ENCODE measurements at places on chromosomes 16 and 17. TPM values are rescaled to one million over a fixed set of nuclear protein-coding genes. Genes with fewer than 3 reads are reported as not detected.

CDRT15L2 gene
- total RNA-seq = not detected

FAM20A gene
- total RNA-seq = not detected

CPNE7 gene
- 6.0 TPM for total RNA-seq

SERPINF2 gene
- 0.08 TPM for total RNA-seq

TNFRSF13B gene
- 0.31 TPM for total RNA-seq

NUPR1 gene
- total RNA-seq = not detected

ZNF469 gene
- total RNA-seq = 1.3 TPM

SPN gene
- total RNA-seq = 122 TPM

TEKT1 gene
- total RNA-seq = not detected

- no peak for DNase-seq
Observed at GRCh38 chr16:71952825-71953224, 47.4 kb downstream of the PKD1L3 start.

DNA sequence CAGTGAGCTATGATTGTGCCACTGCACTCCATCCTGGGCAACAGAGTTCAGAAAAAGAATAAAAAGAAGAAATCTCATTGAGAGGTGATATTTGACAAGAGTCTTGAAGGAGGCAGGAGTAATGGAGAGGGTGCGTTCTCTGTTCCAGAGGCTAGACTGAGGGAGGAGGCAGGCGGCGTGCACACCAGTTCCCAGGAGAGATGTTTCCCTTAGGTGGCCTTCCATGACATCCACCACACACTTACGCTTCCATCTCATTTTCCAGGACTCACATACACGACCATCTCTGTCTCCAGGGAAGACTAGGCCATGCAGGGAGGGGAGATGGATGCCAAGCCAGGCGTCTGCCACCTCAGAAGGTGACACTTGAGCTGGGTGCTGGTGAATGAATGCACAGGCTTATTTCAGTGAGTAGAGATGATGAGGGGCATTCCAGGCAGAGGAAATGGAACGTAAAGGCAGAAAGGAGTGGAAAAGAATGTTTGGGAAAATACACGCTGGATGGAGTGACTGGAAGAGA lies 25.3 kb upstream of the N4BP1 start:
- DNase-seq = no peak

- DNase-seq = peak; percentile 59
Observed at GRCh38 chr16:74695450-74696422, 4.9 kb downstream of the MLKL start.

DNA sequence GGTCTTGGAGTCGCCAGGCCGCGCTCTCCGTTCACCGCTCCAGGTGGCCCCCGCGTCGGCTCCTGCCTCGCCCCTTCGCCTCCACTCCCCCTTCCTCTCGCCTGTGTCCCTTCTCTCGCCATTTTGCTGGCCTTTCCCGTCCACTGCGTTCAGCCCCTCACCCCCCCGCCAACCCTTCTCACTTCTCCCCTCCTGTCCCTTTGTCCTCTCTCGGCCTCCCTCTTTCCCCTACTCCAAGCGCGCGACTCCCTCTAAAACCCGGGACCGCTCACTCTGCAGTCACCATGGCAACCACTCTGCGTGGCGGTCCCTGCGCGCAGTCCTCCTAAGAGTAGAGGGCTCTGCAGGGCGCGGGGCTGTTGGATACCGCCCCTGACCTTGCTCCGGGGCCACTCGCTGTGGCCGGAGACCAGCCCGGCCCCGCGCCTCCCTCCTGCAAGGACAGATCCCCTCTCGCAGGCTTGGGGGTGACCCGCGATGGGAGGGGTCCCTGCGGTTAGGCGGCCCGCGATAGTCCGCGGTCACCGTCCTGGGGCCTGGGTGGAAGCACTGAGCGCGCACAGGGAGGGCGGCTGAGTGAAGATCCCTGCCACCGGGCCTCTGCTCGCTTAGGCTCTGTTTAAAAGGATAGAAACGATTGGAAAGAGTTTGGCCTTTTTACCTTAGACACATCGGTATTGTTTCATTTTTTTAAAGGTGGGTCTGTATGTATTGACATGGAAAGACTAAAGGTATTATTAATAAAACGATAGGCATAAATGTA lies 454 bp downstream of the CCDC40 start:
- peak; percentile 43 for DNase-seq

- DNase-seq = no peak
Observed at GRCh38 chr17:34533806-34534527, 45.4 kb upstream of the TMEM132E start.

DNA sequence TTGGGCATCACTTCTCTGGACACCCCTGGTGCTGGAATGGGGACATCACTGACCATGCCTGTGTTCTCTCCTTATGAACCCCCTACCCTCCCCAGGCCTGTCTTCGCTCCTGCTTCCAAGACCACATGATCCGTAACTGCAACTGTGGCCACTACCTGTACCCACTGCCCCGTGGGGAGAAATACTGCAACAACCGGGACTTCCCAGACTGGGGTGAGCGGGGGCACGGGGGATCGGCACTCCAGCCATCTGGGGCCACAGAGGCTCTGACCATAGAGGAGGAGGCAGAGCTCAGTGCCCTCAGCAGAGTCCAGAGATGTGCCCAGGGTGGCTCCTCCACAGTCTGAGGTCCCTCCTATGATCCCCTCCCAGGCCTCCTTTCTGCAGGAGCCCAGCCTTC lies 73.5 kb downstream of the SCNN1B start:
- no peak for DNase-seq

DNA sequence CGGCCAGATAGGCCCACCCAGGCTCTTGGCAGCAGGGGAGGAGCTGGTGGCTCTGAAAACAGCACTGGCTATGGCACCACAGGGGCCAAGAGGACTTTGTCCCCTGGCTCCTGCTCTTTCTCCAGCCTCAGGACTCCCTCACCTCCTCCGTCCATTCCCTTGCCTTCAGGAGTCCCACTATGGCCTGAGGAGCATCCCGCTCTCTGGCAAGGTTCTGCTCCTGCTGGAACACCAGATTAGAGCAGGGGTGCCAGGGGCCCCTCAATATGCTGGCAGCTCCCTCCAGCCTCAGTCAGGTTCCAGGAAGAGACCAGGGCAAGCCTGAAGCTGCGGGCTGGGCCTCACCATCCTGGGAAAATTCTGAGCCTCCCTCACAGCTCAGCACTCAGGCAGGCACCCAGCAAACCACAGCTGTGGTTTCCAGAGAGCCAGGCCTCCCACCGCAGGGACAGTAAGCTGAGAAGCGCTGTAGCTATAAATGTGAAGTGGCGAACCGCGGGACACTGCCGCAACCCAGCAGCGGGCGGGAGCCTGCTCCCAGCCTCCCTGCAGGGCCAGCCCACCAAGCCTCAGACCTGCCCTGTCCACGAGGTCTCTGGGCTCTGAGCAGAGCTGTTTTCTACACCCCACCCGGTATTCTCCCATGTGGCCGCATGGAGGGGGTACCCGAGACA lies 25.7 kb downstream of the C17orf100 start:
- DNase-seq = no peak

GRCh38 chr16:61243954-61244353 lies 792.3 kb downstream of the CDH8 start:
- no peak for DNase-seq

DNA sequence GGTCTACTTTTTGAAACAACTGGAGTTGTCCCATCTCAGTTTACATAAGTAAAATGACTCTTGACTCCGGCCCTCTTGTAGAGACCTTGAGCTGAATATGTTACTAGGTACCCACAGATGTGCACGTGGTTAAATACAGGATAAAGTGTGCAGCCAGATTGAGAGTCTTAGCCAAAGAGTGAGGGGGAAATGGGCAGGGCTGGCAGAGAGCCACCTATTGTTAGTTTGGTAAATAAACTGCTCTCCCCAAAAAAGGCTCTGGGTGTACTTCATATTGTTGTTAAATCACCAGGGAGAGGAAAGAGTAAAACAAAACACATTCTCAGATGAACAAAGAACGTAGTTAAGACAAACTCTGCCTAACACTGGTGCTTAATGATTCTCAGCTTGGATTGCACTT lies 20.3 kb downstream of the G6PC1 start:
- no peak for DNase-seq

DNA sequence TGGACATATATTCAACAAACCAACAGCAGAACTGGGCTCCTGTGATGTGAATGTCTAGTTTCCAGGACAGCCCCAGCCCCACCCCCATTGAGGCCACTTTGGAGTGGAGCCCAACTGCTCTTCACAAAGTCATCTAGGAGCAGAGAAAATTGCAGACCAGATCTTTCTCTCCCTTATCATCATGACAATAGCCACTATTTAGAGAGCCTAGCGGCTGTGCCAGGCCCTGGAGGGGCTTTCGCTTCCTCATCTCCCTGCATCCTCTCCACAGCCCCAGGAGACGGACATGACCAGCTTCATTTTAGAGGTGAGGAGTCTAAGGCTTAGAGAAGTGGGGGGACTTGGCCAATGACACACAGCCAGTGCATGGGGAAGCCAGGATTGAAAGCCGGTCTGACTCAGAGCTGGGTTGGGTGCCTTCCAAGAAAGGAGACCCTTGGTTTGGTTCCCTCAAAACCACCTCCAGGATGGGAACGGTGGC lies 1.4 kb downstream of the PRSS8 start:
- DNase-seq = no peak

- DNase-seq = no peak
Observed at GRCh38 chr17:35900280-35900679, 20.1 kb upstream of the CCL5 start.

DNA sequence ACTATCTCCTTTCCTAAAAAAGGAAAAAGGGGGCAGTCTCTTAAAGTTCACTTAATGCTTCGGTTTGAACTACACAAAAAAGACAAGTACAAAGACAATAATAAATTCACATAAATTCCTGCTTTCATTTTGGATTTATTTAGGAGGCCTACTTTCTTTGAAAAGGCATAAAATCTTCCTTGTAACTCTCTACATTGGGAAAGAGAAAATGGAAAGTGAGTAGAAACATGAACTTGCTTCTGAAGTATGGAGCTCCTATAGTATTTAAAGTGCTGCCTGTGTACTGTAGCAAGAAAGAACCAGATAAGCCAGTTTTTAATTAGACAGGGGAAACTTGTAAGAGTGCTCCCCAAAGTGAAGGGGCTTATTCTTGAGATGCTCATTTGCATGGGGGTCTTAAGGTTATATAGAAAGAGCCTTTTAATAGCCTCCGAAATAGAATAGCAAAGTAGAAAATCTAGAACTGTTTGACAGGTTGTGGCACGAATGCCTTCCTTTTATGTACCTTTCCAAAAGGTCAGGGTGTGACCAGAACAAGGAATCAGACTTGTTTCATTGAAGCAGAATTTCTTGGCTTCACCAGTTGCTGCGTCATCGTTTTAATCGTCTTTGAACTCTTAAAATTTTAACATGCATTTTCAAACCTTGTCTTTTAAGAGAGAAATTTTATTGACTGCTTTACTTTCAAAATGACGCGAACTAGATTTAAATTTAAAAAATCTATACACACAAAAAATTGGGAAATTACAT lies 12.9 kb downstream of the GAN start:
- DNase-seq = no peak

DNA sequence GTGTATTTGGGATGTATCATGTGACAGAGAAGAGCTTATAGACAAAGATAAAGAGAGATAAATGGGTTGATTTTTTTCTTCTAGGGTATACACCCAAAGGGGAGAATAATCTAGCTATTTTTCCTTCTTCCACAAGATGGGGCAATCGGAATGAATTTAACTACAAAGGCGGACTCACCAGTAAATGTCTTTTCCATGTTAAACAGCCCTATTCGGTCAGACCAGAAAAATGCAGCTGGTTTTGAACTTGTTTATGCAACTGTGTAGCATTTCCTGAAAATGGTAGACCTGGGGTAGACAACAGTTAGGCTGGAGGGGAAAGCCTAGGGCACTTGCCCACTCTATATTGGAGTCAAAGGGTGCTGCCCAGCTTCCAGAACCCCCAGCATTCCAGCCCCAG lies 477.1 kb downstream of the TOX3 start:
- no peak for DNase-seq

GRCh38 chr17:7475764-7476422 lies 3.5 kb downstream of the ZBTB4 start:
- no peak for DNase-seq

DNA sequence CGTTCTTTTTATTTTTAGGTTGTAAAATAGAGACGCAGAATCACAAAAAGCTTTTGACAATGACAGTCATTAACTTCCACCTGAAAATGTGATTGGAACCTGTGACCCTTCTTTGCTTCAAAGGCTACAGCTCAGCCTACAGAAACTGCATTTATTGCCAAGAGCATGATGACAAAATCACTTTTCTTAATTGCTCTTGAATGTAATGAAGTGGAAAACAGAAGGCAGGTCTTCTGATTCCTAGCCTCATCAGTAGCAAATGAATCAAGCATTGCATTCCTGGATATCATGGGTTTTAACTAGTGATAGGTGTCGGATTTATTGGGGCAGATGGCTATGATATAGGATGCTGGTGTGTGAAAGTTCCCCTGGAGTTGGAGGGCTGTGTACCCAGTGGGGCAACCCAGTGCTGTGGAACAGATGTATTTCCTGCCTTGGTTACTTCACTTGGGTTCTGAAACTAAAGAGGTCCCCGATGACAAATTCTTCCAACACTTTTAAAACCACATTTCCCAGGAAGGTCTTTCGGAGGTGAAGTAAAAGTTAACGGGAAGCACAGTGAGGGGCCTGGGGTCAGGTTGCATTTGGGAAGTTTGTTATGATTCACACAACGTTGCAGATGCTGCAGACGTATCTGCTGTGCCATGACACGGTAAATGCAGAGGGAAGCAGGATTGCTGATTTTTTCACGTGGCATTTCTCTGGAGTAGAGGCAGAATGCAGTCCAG lies 127.5 kb downstream of the HS3ST3A1 start:
- DNase-seq = no peak

DNA sequence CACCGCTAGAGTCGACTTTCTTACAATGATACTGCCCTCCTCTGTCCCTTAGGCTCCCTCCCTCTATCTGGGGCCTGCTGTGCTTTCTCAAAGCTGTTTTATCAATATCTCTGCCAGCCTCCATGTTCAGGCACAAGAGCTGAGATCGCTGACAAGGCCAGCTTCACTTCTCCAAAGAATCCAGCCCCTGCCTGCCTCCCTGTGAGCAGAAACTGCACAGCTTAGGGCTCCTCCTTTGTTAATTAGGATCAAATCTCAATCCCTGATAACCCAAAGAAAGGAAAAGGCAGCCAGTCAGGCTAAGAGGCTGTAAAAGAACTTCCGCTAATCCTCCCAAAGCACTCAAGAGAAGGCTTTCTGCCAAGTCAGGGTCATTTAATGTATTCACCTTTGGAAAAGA lies 616.0 kb upstream of the CDH11 start:
- DNase-seq = no peak

DNA sequence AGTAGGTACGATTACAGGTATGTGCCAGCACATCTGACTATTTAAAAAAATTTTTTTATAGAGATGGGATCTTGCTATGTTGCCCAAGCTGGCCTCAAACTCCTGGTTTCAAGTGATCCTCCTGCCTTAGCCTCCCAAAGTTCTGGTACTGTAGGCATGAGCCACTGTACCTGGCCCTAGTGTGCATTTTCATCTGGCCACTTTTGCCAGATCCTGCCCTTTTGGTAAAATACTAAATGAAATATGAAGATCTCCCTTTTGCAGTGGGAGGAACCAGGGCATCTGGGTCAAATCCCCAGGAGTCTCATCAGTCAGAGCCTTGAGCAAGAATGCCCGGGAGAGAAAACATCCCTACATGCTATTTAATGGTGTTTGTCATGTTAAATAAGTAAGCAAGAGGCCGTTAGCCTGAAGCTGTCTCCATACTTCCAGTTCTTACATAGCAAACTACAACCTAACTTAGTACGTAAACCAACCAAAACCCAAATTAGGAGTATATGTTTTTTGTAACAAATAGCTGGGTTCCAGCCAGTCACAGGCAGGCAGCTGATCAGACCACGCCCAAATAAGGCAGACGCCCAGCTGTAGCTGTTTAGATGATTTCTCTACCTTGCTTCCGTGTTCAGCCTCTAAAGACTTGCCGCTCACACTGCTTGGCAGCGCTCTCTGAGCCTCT lies 46.5 kb upstream of the CLEC18A start:
- DNase-seq = no peak
